ENCODE measurements at places on chromosomes 16 and 17. TPM values are rescaled to one million over a fixed set of nuclear protein-coding genes. Genes with fewer than 3 reads are reported as not detected.

Gene ARHGAP27
- total RNA-seq, result 56.4 TPM

DNA sequence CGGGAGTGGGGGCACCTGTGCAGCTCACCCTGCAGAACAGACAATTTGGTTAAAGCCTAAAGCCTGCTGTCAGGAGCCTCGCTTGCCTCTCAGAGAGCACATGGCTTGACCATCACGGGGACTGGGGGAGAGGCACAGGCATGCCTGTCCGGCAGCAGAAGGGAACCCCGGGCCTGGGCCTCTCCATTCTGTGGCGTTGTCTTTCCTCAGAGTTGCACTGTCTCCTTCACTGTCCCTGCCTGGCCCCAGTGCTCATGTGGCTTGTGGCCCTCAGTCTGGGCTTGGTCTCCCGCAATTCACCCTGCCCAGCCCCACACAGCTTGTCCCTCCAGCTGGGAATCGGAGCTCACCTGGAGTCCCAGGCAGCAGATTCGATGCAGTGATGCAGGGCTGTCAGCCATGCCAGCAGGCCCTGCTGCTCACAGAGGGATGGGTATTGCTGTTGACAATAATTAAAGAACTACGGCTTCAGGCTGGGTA, 189.9 kb downstream of the SEC14L1 start:
- H3K27me3 ChIP-seq, result no peaks in the 10 kb centered on the region
- no peak for DNase-seq
- no peaks in the 10 kb centered on the region for H3K36me3 ChIP-seq
- no peak overlapping the region for H3K4me3 ChIP-seq

- DNase-seq, result peak; percentile 19
- H3K27ac ChIP-seq, result no peak overlapping the region
- no peaks in the 10 kb centered on the region for H3K4me1 ChIP-seq
- peaks cover 20% of the 10 kb centered on the region for H3K36me3 ChIP-seq
- no peak overlapping the region for H3K4me3 ChIP-seq
Measured at GRCh38 chr17:17141860-17142552, 64.1 kb downstream of the PLD6 start.

- H3K27ac ChIP-seq, result no peak overlapping the region
- no peaks in the 10 kb centered on the region for H3K4me1 ChIP-seq
- H3K27me3 ChIP-seq, result no peaks in the 10 kb centered on the region
- DNase-seq, result no peak
- no peak overlapping the region for H3K4me3 ChIP-seq
Measured at GRCh38 chr16:6684076-6684673, 648.5 kb upstream of the RBFOX1 start.

Gene IRX5
- not detected for total RNA-seq

DNA sequence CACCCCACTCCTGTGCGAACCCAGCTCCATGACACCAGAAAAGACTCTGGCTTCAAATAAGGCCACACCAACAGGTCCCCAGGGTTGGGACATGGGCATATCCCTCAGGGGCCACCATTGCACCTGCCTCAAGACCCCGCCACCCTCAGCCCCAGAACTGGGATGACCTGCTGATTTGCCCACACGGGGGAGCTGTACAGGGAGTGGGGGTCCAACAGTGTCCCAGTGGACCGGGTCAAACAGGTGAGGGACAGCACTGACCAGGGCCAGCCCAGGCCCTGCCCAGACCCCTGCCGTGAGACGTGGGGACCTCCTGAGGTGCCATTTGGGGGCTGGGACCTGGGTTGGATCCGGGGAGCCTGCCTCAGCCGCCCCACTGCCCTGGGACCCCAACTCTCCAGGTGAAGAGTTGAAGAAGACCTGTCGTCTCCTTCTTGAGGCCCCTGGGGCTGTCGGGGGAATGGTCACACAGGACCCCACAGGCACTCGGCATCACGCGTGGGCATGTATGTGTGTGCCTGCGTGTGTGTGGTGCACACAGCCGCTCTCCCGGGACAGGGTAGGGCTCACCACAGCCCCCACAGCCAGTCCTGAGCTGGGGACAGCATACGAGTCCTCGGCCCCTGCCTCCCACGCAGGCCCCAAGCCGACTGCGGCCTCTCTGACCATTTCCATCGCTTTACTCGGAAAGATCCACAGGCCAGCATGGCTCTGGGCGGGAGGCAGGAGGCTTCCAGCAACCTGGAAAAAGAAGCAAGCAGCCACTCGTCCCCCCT, 34.2 kb upstream of the ZNF469 start:
- H3K27ac ChIP-seq, result no peak overlapping the region
- H3K36me3 ChIP-seq, result no peaks in the 10 kb centered on the region
- H3K4me1 ChIP-seq, result peaks cover 11% of the 10 kb centered on the region
- H3K4me3 ChIP-seq, result no peak overlapping the region

Gene HOXB5
- not detected for total RNA-seq

DNA sequence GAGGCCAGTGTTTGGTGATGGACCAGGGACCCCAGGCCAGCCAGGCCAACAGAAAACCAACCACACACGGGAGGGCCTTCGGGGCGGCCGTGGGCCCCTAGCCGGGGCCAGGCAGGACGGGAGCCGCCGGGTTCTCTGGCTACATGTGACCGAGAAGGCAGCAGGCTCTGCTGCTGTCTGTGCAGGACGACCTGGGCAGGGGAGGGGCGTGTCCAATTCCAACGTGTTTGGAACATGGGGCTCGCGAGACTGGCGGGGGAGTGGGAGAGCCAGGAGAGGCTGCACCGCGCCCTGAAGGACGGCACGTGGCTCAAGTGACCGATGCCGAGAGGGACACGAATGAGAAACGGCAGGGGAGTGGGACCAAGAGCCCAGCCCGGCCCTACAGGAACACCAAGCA, 75.4 kb downstream of the LMF1 start:
- H3K27ac ChIP-seq, result no peak overlapping the region
- no peaks in the 10 kb centered on the region for H3K4me1 ChIP-seq
- no peak for DNase-seq

DNA sequence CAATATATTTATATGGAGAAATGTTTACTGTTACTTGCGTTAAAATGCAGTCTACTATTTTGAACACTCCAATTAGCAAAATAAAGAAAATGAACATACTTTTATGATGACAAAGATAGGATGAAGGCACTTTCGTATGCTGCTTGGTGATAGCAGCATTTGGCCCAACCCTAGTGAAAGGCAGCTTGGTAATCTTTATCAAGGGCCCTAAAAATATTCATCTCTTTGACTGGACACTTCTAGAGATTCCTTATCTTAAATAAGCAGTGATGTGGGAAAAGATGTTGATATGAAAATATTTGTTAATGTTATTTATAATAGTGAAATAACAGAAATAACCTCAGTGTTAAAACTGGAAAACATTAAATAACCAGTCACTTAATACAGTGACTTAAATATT, 79.4 kb downstream of the NF1 start:
- no peaks in the 10 kb centered on the region for H3K27me3 ChIP-seq
- H3K27ac ChIP-seq, result no peak overlapping the region
- no peak overlapping the region for H3K4me3 ChIP-seq
- no peak for DNase-seq
- H3K4me1 ChIP-seq, result no peaks in the 10 kb centered on the region
- no peaks in the 10 kb centered on the region for H3K36me3 ChIP-seq

Gene RND2
- total RNA-seq, result 0.49 TPM

GRCh38 chr17:7884581-7885366, 3.8 kb upstream of the CHD3 start:
- H3K27me3 ChIP-seq, result no peaks in the 10 kb centered on the region
- H3K36me3 ChIP-seq, result no peaks in the 10 kb centered on the region
- no peak for DNase-seq
- H3K27ac ChIP-seq, result peak overlapping the region; percentile 77

Gene PVALEF
- not detected for total RNA-seq

Gene RDM1
- total RNA-seq, result 0.73 TPM

Gene CDH3
- 0.65 TPM for total RNA-seq

DNA sequence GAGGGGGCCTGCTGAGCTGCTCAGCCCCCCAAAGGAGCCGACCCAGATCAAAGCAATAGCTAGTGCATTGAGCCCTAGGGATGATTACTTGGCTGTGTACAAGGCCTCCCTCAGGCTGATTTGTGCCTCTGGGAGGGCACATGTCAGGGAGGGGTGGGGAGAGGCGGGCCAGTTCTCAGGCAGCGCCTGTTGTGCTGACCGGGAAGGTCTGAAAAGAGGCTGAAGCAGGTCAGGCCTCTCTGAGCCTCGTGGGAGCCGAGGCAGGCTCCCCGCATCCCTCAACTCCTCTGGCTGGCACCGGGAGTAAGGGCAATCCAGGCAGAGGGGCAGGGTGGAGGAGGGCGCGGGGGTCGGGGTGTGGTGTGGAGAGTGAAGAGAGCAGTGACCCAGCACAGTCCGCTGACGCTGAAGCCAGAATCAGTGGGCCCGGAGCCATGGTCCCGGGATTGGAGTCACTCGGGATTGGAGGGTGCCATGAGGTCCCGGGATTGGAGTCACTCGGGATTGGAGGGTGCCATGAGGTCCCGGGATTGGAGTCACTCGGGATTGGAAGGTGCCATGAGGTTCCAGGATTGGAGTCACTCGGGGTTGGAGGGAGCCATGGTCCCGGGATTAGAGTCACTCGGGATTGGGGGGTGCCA, 3.0 kb downstream of the DCXR start:
- peaks cover 48% of the 10 kb centered on the region for H3K4me1 ChIP-seq
- no peaks in the 10 kb centered on the region for H3K27me3 ChIP-seq
- peaks cover 5% of the 10 kb centered on the region for H3K36me3 ChIP-seq
- H3K27ac ChIP-seq, result no peak overlapping the region
- no peak for DNase-seq

DNA sequence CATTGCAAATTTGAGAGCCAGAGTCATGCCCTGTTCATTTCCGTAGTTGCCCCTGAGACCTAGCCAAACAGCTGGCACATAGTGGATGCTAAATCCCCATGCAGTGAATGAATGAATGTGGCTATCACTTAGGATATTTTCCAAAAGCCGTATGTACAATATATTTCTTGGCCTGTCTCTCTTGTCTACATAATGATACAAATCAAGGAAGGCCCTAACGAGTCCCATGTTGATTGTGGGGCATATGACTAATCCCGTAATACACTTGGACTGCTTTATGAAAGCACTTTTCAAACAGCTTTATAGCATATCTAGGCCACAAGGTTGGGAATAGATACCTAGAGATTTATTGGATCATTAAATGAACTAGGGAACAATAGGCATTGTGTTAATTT, 478.0 kb downstream of the SLC39A11 start:
- H3K4me1 ChIP-seq, result peaks cover 11% of the 10 kb centered on the region
- no peaks in the 10 kb centered on the region for H3K36me3 ChIP-seq
- H3K27me3 ChIP-seq, result peaks cover 30% of the 10 kb centered on the region

DNA sequence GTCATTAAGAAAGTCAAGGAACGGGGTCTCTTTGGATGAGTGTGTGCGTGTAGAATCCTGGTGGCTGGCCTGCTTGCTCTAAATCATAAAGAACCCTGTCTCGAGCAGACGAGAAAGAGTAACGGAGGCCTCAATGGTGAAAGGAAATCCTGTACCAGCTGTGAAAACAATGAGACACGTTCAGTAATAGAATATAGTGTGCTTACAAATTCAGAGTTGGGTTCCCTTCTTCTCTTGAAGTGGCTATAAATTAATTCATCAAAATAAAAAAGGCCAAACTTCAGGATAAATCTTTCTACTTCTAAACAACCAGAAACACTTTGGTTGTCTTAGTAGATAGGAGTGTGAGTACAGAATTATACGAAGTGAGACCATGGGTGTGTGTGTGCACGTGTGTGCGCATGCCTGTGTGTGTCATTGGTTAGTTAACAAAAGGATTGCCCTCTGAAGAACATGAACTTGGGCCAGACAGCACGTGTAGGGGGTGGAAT, 48.5 kb downstream of the WWOX start:
- H3K27me3 ChIP-seq, result no peaks in the 10 kb centered on the region
- H3K4me3 ChIP-seq, result no peak overlapping the region
- H3K27ac ChIP-seq, result no peak overlapping the region

DNA sequence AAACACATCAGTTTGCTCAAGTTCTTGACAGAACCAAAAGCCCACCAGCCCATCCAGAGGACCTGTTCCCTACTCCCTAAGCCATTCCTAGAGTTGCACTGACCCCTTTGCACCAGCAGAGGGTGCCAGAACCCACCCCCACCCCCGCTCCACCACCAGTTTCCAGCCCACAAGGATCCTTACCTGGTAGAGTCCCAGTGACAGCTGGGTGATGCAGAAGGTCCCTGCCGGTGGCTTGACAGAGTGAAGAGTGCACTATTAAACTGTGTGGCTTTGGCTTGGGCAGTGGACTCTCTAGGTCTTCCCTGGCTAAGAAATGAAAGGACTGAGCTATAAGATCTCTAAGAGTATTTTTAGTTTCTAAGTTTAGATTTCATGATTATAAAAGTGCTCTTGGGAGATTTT, 73.3 kb upstream of the MTMR4 start:
- H3K4me1 ChIP-seq, result no peaks in the 10 kb centered on the region
- no peak overlapping the region for H3K27ac ChIP-seq
- no peaks in the 10 kb centered on the region for H3K27me3 ChIP-seq
- H3K4me3 ChIP-seq, result no peak overlapping the region
- DNase-seq, result peak; percentile 47

Gene MED31
- total RNA-seq, result 18.9 TPM

Gene KRTAP4-1
- total RNA-seq, result not detected

GRCh38 chr17:45143767-45144198, 4.5 kb upstream of the HEXIM1 start:
- H3K4me3 ChIP-seq, result peak overlapping the region; percentile 69
- no peaks in the 10 kb centered on the region for H3K27me3 ChIP-seq
- H3K36me3 ChIP-seq, result no peaks in the 10 kb centered on the region
- peaks cover 18% of the 10 kb centered on the region for H3K4me1 ChIP-seq
- H3K27ac ChIP-seq, result peak overlapping the region; percentile 50
- no peak for DNase-seq

Gene GPR179
- 0.06 TPM for total RNA-seq

DNA sequence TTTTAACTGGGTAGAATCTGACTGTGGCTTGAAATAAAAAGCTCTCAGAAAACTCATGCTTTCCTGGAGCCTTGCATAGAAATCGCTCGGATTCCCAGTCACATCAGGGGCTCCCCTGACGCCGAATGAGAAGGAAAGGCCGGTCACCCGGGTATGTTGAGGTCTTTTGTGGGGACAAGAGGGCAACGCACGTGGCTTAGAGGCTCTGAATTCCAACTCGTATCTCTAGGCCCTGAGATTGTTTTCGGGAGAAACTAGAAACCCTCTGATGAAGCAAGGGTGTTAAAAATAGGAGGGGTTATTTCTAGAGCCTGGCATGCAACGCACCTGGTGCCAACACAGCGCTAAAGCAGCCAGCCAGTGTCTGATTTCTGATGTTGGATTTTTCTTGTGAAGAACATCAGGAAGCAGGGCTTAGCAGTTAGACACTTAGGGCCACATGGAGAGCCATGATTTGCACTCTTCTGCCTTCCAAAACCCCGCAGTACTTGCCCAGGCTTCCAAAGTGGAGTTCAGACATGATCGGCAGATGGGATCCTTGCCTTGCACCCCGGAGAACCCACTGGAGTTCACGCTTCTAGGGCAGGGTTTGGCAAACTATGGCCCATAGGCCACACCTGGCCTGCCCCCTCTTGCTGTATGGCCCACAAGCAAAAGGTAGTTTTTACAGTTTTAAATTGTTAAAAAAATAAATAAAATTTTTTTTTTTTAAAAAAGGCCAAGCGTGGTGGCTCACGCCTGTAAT, 12.6 kb downstream of the CACNG1 start:
- H3K27ac ChIP-seq, result no peak overlapping the region
- H3K4me1 ChIP-seq, result no peaks in the 10 kb centered on the region
- H3K36me3 ChIP-seq, result no peaks in the 10 kb centered on the region
- H3K4me3 ChIP-seq, result no peak overlapping the region
- DNase-seq, result no peak
